ENCODE measurements at places on chromosomes 6 and 20.

DNA sequence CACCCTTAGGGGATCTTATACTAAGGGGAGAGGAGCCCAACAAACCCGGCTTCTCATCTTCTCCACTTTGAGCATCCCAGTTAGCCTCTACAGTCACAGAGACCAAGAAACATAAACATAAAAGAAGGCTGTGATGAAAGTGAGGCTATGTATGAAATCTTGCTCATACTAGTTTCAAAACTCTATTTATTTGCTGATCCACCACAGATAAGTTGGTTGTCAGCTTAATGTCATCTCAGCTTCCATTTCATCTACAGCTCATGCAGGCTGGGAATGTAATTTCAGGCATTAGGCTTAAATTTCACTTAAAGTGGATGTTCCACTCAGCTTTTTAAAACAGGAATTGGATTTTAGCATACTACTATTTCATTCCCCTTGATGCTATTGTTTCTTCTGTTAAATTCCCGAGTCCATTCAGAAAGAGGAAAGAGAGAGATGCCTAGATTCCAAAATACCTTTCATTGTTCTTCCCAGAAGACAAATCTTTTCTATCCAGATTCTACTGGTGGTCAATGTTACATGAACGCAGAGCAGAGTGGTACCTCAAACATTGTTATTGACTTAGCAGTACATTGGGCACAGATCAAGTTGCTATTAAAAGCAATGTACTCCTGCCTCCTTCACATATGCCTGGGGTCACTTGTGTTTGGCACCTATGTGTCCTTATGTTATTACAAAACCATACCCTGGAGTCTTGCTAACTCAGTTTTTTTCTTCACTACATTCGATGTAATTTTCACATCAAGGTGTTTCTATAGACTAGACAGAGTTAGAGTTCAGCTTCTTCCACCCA lies 149.0 kb downstream of the HACE1 start:
- DNase-seq = no peak
- H3K27ac ChIP-seq = no peak overlapping the region
- H3K4me3 ChIP-seq = no peak overlapping the region
- no peaks in the 10 kb centered on the region for H3K4me1 ChIP-seq

DNA sequence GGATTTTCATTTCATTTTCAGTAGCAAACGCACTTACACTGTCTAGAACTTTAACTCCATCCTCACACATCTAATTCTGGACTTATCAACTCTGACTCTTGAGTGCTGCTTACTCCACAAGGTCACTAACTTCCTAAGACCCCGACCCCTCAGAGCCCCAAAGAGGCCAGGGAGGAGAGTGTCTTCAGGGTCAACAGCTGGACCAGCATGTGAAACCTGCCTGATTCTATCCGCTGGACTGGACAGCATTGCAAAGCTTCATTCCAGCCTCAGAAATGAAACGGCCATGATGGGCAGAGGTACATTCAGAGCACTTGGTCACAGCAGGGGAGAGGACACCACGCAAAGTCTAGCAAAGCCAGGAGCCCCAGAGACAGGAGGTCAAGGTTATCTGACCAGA lies 9.1 kb downstream of the RNASET2 start:
- no peak for DNase-seq
- H3K36me3 ChIP-seq = peaks cover 48% of the 10 kb centered on the region
- no peaks in the 10 kb centered on the region for H3K27me3 ChIP-seq
- no peak overlapping the region for H3K4me3 ChIP-seq

GRCh38 chr6:108203189-108204112 lies 37.6 kb downstream of the NR2E1 start:
- no peaks in the 10 kb centered on the region for H3K4me1 ChIP-seq
- H3K27me3 ChIP-seq = no peaks in the 10 kb centered on the region
- DNase-seq = no peak
- H3K36me3 ChIP-seq = no peaks in the 10 kb centered on the region

DNA sequence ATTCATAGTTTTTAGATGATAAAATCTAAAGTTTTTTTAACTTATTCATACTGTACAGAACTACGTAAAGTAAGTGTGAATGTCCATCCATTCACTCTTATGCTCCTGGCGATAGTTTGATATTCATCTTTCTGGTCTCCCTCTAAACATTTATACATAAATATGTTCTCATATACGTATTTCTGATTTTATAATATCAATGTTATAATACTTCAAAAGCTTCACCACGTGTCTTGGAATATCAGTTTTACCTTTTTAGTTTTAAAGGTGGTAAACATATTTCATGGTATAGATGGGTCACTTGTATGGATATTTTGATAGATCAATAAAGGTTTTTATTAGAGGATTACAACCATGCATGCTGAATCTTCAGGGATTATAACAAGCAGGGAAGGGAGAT lies 10.3 kb upstream of the RHAG start:
- no peaks in the 10 kb centered on the region for H3K36me3 ChIP-seq
- no peaks in the 10 kb centered on the region for H3K4me1 ChIP-seq
- no peaks in the 10 kb centered on the region for H3K27me3 ChIP-seq
- H3K4me3 ChIP-seq = no peak overlapping the region
- no peak overlapping the region for H3K27ac ChIP-seq
- no peak for DNase-seq

DNA sequence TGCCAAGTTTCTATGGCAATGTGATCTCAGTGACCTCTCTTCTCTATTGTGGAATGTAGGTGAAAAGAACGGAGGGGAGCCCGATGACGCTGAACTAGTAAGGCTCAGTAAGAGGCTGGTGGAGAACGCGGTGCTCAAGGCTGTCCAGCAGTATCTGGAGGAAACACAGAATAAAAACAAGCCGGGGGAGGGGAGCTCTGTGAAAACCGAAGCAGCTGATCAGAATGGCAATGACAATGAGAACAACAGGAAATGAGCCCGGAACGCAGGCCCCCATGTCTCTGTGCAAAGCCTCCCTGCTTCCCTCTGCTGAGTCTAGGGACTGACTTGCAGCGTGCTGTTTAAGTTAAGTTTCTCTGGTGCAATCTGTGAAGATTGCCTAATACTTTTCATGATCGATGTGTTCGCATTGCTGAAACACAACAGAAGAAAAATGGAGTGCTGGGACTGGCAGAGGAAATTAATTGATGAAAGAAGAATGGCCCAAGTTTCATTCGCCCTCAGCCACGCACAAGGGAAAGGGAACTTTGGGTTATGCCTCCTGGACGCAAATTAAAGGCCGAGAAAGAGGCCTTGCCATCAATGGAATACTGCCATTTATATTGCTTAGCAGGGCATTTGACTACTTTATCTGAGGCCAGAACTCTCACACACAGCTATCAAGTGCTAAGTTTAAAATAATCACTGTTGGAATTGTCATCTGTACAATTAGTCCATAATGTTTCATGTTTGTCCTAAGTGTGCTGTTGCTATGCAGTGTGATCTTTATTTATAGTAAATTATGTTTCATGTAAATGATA lies 146.4 kb downstream of the AKAP7 start:
- H3K4me3 ChIP-seq = no peak overlapping the region
- DNase-seq = peak; percentile 25
- H3K36me3 ChIP-seq = no peaks in the 10 kb centered on the region
- H3K27ac ChIP-seq = peak overlapping the region; percentile 53
- H3K4me1 ChIP-seq = peaks cover 22% of the 10 kb centered on the region
- no peaks in the 10 kb centered on the region for H3K27me3 ChIP-seq

GRCh38 chr6:95805699-95806098 lies 210.1 kb upstream of the FUT9 start:
- no peak overlapping the region for H3K27ac ChIP-seq
- H3K36me3 ChIP-seq = no peaks in the 10 kb centered on the region
- H3K4me1 ChIP-seq = no peaks in the 10 kb centered on the region

GRCh38 chr6:160010067-160010466 lies 41.2 kb downstream of the IGF2R start:
- no peak overlapping the region for H3K4me3 ChIP-seq
- no peak overlapping the region for H3K27ac ChIP-seq
- DNase-seq = no peak
- H3K36me3 ChIP-seq = peaks cover 17% of the 10 kb centered on the region
- H3K4me1 ChIP-seq = peaks cover 18% of the 10 kb centered on the region

GRCh38 chr20:4721719-4722118 lies at the start of gene PRND:
Gene PRND, plus strand, starts transcription at chr20:4721909. Its CDS starts 2,643 bp downstream, at chr20:4724552.
- H3K27me3 ChIP-seq = no peaks in the 10 kb centered on the region
- DNase-seq = no peak

DNA sequence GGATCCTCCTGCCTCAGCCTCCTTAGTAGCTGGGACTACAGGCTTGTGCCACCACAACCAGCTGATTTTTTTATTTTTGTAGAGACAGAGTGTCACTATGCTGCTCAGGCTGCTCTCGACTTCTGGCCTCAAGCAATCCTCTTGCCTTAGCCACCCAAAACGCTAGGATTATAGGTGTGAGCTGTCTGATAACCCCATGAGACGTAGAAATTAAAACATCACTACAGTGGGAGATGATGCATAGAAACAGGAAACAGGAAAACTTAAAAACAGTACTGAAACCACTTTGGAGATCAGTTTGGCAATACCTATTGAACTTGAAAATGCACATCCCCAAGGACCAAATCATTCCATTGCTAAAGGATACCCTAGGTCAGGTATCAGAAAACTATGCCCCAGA lies 10.8 kb downstream of the SENP6 start:
- H3K27ac ChIP-seq = no peak overlapping the region
- no peak for DNase-seq
- H3K27me3 ChIP-seq = no peaks in the 10 kb centered on the region
- no peak overlapping the region for H3K4me3 ChIP-seq
- no peaks in the 10 kb centered on the region for H3K36me3 ChIP-seq

DNA sequence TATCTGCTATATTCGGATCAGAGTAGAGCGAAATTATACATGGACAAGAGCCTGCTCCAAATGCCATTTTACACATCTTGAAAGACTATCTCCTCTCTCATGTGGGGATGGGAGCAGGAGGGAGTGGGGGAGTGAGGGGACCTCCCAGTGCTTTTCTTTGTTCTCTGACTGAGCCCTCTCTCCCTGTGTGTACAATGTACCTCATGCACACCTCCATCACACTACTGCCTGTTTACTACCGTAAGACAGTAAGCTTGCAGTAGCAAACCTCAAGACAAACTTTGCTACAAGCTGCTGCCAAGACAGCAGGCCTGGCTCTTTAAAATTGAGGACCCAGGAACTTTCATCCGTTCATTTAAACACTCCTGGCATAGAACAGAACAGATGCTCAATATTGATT lies 7.2 kb downstream of the NHSL1 start:
- no peak overlapping the region for H3K27ac ChIP-seq
- DNase-seq = no peak
- H3K27me3 ChIP-seq = no peaks in the 10 kb centered on the region
- no peaks in the 10 kb centered on the region for H3K4me1 ChIP-seq
- H3K36me3 ChIP-seq = no peaks in the 10 kb centered on the region

GRCh38 chr20:44990425-44990824 lies 24.1 kb downstream of the STK4 start:
- H3K36me3 ChIP-seq = peaks cover 8% of the 10 kb centered on the region
- H3K27ac ChIP-seq = peak overlapping the region; percentile 60
- peak overlapping the region; percentile 40 for H3K4me3 ChIP-seq
- no peak for DNase-seq
- peaks cover 23% of the 10 kb centered on the region for H3K4me1 ChIP-seq

DNA sequence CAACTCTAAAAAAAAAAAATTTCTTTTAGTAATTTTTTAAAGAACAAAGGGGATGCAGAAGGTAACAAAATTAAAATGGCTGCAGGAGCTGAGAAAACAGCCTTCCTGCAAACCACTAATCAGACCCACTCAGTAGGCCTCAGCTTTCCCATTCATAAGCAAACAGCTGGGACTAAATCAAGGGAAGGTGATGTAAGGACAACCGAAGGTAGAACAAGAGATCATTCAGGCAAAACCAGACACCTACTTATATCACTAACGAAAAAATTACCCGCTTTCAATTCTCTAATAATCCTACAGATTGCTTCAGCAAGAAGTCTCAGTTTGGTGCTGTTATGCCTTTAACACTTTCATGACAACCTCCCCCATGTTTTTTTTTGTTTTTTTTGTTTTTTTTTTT lies 124.0 kb downstream of the ZMYND8 start:
- no peak for DNase-seq
- peaks cover 73% of the 10 kb centered on the region for H3K36me3 ChIP-seq
- no peaks in the 10 kb centered on the region for H3K27me3 ChIP-seq
- no peaks in the 10 kb centered on the region for H3K4me1 ChIP-seq
- H3K27ac ChIP-seq = no peak overlapping the region

GRCh38 chr6:43338243-43338642 lies 29.6 kb upstream of the CRIP3 start:
- H3K27ac ChIP-seq = no peak overlapping the region
- DNase-seq = no peak
- H3K36me3 ChIP-seq = peaks cover 53% of the 10 kb centered on the region
- H3K4me1 ChIP-seq = no peaks in the 10 kb centered on the region
- H3K4me3 ChIP-seq = no peak overlapping the region
- no peaks in the 10 kb centered on the region for H3K27me3 ChIP-seq

GRCh38 chr6:54284161-54284860 lies 23.9 kb upstream of the TINAG start:
- H3K27ac ChIP-seq = no peak overlapping the region
- no peaks in the 10 kb centered on the region for H3K36me3 ChIP-seq
- H3K4me1 ChIP-seq = no peaks in the 10 kb centered on the region

GRCh38 chr6:99017150-99017549 lies 69.4 kb upstream of the FBXL4 start:
- H3K36me3 ChIP-seq = no peaks in the 10 kb centered on the region
- no peak for DNase-seq
- no peak overlapping the region for H3K4me3 ChIP-seq
- no peak overlapping the region for H3K27ac ChIP-seq
- H3K27me3 ChIP-seq = no peaks in the 10 kb centered on the region
- H3K4me1 ChIP-seq = no peaks in the 10 kb centered on the region

- H3K4me3 ChIP-seq = no peak overlapping the region
- H3K27me3 ChIP-seq = no peaks in the 10 kb centered on the region
- no peak overlapping the region for H3K27ac ChIP-seq
Observed at GRCh38 chr6:170049641-170050561, 241.0 kb downstream of the DLL1 start.

DNA sequence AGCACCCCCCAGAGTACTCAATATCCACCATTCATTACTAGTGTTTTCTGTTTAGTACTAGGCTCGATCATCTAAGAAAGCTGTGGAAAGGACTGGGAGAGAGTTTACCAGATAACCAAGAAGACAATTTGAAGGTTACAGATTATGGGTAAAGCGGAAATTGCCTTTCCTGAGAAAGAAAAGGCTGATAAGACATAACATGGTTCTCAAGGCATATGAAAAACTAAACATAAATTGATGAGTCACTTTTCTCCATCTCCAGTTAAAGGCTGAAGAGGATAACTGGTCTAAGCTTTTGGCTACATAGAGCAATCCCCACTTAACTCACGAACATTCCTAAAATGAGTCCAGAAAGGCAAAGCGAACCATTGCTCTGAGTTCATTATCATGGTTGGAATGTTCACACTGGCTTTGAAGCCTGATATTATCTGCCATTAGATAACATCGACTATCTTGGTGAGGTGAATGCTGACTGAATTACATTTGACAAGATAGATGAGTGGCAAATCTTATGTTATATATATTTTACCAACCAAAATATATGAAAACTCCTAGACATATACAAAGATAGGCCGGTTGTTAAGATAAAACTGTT lies 65.8 kb downstream of the BTBD9 start:
- H3K4me1 ChIP-seq = no peaks in the 10 kb centered on the region
- H3K4me3 ChIP-seq = no peak overlapping the region
- no peaks in the 10 kb centered on the region for H3K27me3 ChIP-seq
- no peak for DNase-seq

Measured in effector memory CD4-positive, alpha-beta T cell (primary cell).